ENCODE measurements at places on chromosomes 3 and 15.

GRCh38 chr3:156792536-156792935 is 33.6 kb upstream of the LEKR1 start:
- DNase-seq, result no peak

GRCh38 chr3:72343078-72343477 is 505.2 kb downstream of the SHQ1 start:
- DNase-seq, result peak; percentile 14

DNA sequence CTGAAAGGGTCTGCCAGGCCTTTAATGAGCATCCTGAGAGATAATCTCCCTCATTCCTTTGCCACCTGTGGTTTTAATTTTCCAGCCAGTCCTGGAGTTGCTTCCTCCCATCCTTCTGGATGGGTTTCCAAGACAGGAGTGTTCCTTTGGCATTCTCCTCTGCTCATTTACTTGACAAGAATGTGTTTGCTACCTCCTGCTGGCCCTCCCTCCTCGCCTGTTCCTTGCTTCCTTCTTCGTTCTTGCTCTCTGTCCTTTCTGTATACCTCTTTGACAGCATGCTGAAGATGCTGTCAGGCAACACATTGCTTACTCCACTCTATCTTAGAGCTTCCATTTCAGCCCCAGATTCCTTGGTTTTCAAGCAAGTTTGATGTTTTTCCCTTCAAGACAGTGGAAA is 46.0 kb downstream of the ERC2 start:
- no peak for DNase-seq

DNA sequence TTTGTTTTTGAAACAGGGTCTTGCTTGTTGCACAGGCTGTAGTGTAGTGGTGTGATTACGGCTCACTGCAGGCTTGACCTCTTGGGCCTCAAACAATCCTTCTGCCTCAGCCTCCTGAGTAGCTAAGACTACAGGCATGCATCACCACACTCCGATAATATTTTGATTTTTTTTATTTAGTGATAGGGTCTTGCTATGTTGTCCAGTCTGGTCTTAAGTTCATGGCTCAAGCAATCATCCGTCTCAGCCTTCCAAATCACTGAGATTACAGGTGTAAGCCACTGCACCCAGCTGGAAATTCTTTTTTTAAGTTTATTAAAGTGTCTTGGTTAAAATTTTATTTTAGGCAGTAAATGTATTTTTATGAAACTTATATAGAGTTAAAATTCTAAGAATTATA is 32.2 kb upstream of the RAP2B start:
- no peak for DNase-seq

DNA sequence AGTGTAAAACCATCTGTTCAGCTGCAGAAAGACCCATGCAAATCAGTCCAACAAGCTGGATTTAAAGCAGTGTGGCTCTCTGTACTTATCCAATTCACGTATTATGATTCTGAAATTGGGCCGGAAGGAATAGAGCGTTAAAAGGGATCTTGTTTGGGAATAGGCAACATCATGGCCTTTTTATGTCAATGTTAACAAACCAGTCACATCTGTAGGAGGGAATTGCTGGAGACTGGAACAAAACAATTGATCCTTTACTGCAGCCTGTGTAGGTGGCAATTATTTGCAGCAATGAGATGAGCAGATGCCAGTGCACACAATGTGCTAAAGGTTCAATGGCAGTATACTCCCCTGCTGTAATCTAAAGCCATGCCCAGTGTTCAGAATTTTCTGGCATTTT is 887.4 kb upstream of the ROBO1 start:
- DNase-seq, result no peak

DNA sequence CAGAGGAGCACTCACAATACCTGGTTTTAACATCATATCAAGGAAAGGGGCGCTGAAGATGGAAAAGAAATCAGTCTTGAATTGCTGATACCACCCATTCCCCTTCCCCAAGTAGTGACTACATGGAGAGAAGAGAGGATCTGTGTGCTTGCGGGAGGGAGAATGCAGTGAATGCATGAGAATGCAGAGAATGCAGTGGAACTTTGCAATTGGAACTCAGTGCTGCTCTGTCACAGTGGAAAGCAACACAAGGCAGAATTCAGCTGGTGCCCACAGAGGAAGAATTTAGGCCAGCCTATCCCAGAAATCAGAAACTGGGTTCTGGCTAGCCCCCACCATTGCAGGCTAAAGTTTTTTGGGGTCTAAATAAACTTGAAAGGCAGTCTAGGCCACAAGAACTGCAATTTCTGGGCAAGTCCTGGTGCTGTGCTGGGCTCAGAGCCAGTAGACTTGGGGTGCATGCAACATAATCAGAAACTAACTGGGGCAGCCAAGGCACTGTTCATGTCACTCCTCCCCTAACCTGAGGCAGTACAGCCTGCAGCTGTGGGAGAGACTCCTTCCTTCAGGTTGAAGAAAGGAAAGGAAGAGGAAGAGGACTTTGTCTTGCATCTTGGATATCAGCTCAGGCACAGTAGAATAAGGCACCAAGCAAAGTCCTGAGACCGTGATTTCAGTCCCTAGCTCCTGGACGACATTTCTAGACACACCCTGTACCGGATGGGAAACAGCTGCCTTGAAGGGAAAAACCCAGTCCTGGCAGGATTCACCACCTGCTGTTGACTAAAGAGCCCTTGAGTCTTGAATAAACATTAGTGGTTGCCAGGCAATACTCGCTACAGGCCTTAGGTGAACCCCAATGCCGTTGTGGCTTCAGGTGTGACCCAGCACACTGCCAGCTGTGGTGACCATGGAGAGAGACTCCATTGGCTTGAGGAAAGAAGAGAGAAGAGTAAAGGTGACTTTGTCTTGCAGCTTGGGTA is 329.3 kb downstream of the TBL1XR1 start:
- DNase-seq, result no peak

GRCh38 chr15:34999906-35000305 is 11.8 kb upstream of the ZNF770 start:
- no peak for DNase-seq

DNA sequence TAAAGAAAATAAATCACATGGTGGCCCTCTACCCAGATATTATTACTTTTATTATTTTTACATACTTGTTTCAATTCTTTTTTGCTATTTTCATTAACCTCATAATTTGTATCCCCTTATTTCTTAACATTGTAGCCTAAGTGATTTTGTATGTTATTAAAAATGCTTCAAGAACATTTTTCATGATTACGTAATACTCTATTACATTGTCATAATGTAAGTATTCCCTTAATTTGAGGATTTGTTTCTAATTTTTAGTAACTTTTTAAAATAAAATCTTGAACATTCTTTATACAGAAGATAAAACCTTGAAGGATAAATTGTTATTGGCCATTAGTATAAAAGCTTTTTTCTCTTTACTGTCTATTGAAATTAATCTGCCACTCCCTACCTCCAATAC is 89.0 kb downstream of the DCUN1D1 start:
- no peak for DNase-seq

DNA sequence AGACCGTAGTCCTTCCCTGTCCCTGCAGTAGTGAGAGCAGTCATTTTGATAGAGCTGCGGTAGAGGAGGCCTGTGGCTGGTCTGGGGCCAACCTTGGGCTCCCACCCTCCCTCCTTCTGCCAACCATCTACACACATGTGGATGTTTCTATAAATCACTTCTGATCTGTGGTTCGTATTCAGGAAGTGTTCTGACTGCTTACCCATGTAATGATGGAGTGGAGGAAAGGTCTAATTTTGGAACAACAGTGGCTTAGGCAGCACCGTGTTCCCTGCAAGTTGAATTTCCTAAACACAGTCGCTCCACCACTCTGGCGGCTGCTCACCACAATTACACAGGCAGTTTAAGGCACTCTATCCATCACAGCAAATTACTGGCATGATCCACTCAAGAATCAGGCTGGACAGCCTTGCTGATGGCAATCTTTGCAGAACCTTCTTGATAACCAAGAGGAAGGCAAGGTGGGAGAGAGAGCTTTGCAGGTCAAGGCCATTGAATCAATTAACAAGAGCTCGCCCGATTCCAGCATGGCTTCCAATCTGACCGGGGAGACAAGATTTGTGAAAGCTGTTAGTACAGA is 104.7 kb upstream of the VEPH1 start:
- DNase-seq, result no peak

- DNase-seq, result no peak
Measured at GRCh38 chr15:98898122-98898521, 109.5 kb downstream of the PGPEP1L start.

GRCh38 chr3:152139651-152140050 is 129.1 kb upstream of the MBNL1 start:
- DNase-seq, result no peak

DNA sequence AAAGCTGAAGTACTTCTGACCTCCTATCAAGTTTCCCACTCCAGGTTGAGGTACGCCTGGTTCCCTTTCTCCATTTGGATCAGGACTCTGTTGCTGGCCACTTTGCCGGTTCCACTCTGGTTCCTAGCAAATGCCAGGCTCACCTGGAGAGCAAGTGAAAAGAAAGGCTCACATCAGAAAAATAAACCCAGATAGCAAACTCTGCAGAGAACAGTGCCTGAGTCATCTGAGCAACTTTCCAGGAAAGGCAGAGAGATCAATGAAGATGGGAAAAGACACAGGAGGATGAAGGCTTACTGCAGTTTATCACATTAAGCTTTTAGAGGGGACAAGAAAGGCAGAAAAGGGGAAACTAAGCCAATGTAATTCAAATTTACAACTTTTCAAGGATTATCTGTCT is 41.8 kb upstream of the WDR5B start:
- DNase-seq, result no peak

- peak; percentile 68 for DNase-seq
Measured at GRCh38 chr15:69478259-69478781, 25.7 kb downstream of the RPLP1 start.

DNA sequence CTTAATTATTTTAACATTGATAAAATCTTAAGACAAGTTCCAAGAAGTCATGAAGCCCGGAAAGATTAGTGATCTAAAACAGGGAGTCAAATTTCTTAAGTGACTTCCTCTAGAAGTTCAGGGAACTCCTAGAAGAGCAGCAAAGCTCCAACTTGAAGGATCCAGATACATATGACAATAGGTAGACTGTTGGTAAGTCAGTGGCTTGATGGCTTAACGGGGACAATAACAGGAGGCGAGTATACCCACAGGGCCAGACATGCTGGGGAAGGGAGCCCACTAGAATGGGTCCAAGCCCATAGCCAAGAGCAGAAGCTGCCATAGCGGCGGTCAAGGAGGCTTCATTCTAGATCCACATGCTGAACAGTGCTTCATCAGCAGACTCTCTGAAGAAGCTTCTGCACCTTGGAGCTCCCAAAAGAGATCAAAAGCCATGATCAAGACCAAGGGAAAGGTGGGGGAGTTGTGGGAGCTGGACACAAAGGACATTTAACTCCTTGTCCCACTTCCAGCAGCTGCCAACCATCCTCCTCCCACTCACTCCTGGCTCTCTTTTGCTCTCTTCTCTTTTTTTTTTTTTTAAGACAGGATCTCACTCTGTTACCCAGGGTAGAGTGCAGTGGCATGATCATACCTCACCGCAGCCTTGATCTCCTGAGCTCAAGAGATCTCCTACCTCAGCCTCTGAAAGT is 10.2 kb upstream of the CA12 start:
- DNase-seq, result no peak

DNA sequence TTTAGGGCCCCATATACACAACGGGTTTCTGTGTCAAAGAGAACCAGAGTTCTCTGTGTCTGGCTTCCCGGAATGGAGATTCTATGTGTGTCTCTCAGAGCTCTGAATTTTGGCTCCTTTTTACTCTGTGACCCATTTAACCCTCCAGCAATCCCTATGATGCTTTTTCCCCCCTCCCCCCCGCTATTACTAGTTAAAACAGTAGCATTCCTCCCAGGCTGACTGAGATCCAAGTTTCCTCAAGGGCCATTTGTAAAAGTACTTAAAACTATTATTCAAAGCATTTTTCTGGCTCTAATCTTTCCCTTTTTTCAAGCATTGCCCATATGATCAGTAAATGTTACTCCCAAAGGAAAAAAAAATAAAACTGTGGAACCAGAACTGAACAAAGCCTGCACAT is 6.6 kb upstream of the STAC start:
- no peak for DNase-seq

DNA sequence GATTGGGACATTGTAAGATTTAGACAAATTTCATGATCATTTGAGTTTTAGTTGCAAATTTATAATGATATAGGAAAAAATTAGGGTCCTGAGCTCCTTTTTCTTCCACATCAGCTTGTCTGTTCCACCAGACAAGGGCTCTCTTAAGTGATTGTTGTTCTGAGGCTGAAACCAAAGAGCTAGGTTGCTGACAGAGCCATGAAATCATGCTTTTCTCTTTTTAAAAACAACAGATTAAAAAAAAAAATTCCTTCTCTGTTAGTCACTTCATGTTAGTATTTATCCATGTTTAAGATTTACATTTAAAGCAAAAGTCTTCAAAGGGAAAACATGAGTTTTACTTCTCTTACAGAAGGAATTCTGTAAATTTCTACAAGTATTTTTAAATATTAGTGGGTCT is 56.8 kb downstream of the ATP2C1 start:
- no peak for DNase-seq

GRCh38 chr3:195696632-195697278 is 24.0 kb upstream of the MUC20 start:
- DNase-seq, result no peak

DNA sequence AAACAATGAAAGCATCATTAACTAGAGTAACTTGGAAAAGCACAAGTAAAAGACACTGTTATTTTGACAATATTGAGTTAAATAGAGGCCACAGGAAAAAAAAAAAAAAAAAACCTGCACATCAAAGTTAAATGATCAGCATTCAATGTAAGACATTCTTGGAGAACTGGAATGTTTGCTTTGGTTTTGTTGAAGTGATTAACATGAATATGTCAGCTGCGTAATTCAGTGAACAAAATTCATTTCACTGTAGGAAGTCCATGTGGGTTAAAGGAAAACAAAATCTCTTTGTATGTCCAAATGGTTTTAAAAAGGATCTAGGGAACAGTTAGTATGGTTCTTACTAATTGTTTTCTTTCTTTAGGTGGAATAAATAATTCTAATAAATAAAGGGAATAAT is 252.8 kb upstream of the CNTN6 start:
- no peak for DNase-seq

DNA sequence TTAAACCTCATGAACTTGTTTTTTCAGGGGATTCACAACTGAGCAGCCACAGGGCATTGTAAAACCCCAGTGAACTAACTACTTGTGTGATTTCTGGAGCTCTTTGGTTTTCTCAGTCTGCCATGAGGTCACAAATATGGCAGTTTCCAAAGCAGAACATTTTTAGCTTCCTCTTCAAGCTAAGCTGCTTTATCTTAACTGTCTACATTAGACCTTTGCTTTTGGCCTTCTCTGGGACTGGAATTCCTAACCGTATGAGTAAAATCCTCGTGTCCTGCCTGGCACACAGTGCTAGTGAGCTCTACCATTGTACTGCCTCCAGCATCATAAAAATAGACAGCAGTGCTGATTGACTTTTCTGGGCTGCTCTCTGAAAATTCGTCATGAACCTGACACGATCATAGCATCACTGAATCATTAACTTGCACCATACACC is 22.1 kb downstream of the CDIN1 start:
- DNase-seq, result no peak

DNA sequence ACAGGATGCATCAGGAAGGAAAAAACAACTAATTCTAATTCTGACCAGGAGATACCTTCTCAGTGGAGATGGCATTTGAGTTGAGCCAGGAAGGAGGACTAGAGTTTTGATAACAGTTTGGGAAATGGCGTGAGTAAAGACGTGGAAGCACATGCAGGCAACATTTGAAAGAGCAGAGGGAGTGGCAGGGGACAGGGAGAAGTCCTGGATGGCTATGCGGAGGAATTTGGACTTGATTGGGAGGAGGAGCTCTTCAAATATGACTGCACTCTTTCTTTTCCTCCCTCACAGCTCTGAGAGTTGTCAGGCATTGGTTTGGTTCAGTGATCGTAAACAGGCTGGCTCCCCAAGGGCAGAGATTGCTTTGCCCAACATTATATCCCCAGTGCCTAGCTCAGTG is 84.0 kb upstream of the LIMD1 start:
- DNase-seq, result no peak
